Left lung (tissue), 14 donors: ENCODE measurements at places on chromosomes 1 and 21. TPM values are rescaled to one million over a fixed set of nuclear protein-coding genes. Genes with fewer than 3 reads are reported as not detected.

IRF6 gene
- 17.4 TPM for polyA plus RNA-seq

CFAP141 gene
- 4.4 TPM for polyA plus RNA-seq

- no peak overlapping the region for H3K4me3 ChIP-seq
- peak overlapping the region; percentile 72 for H3K27ac ChIP-seq
- H3K4me1 ChIP-seq: no peaks in the 10 kb centered on the region
- no peaks in the 10 kb centered on the region for H3K27me3 ChIP-seq
- DNase-seq: peak; percentile 75
Measured at GRCh38 chr21:46055863-46056281, 42.0 kb upstream of the COL6A2 start.

GRCh38 chr1:173064011-173064410 lies 13.3 kb upstream of the TNFSF18 start:
- H3K4me1 ChIP-seq: no peaks in the 10 kb centered on the region
- DNase-seq: no peak
- H3K4me3 ChIP-seq: no peak overlapping the region
- no peaks in the 10 kb centered on the region for H3K27me3 ChIP-seq
- no peaks in the 10 kb centered on the region for H3K36me3 ChIP-seq

DNA sequence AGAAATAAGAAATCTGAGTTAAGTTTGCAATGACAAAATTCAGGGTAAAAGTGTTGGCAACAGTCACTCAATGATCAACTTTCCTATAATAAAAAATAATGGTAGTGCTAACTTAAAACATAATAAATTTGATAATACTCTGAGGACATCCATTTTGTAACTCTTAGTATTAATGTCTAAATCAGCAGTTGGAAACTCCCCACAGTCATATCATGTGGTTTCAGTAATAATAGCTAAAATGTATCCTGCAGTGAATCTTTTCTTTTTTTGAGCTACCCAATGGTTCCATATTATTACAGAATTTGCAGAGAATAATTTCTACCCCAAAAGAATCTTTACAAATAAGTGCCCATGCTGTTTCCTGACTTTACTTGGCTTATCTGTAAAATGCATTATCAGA lies 286.7 kb downstream of the PTPRC start:
- H3K27me3 ChIP-seq: no peaks in the 10 kb centered on the region
- H3K4me3 ChIP-seq: no peak overlapping the region
- no peak overlapping the region for H3K27ac ChIP-seq

- H3K4me3 ChIP-seq: peak overlapping the region; percentile 40
- no peaks in the 10 kb centered on the region for H3K36me3 ChIP-seq
- peaks cover 22% of the 10 kb centered on the region for H3K27me3 ChIP-seq
- DNase-seq: peak; percentile 58
Measured at GRCh38 chr1:167439301-167439988, 78.9 kb downstream of the CD247 start.

GRCh38 chr1:33519240-33519884 lies 46.9 kb downstream of the ZSCAN20 start:
- no peak overlapping the region for H3K4me3 ChIP-seq
- no peaks in the 10 kb centered on the region for H3K36me3 ChIP-seq
- no peak overlapping the region for H3K27ac ChIP-seq
- H3K4me1 ChIP-seq: no peaks in the 10 kb centered on the region
- H3K27me3 ChIP-seq: no peaks in the 10 kb centered on the region
- DNase-seq: no peak

- H3K27me3 ChIP-seq: no peaks in the 10 kb centered on the region
- H3K4me1 ChIP-seq: no peaks in the 10 kb centered on the region
- no peak overlapping the region for H3K27ac ChIP-seq
- no peaks in the 10 kb centered on the region for H3K36me3 ChIP-seq
Measured at GRCh38 chr1:72086394-72086793, 195.9 kb downstream of the NEGR1 start.

DNA sequence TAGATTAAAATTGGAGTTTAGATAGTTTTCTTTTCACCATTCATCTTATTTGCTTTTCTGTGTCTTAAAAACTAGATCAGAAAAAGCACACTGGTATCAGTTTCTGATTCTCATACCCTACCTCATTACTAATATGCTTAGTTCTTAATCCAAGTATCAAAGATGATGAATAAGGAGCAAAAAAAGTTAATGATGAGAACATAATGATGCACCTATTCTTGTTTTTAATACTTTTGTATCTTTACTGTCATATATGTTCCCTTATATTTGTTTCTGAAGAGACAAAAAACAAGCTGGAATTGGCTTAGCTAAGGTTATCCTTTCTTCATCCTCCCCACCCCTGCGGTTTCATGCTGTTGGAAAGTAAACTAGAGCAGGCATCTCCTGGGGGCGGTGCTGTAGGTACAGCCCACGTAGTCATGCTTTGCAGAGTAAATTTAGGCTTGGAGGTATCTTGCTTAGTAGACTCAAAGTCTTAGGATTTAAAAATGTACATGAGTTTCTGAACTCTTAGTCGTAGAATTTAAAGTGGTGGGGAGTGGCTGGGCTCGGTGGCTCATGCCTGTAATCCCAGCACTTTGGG lies 16.4 kb downstream of the CNIH4 start:
- H3K27me3 ChIP-seq: no peaks in the 10 kb centered on the region
- no peak overlapping the region for H3K27ac ChIP-seq
- DNase-seq: no peak
- H3K4me1 ChIP-seq: no peaks in the 10 kb centered on the region
- H3K36me3 ChIP-seq: no peaks in the 10 kb centered on the region
- H3K4me3 ChIP-seq: no peak overlapping the region

GRCh38 chr21:46388896-46389295 lies 64.9 kb downstream of the PCNT start:
- H3K4me3 ChIP-seq: no peak overlapping the region
- peaks cover 91% of the 10 kb centered on the region for H3K36me3 ChIP-seq
- H3K27me3 ChIP-seq: no peaks in the 10 kb centered on the region
- no peak overlapping the region for H3K27ac ChIP-seq
- H3K4me1 ChIP-seq: no peaks in the 10 kb centered on the region
- no peak for DNase-seq
